Spinal cord (tissue), 10 donors: ENCODE measurements at places on chromosomes 12 and 14. TPM values are rescaled to one million over a fixed set of nuclear protein-coding genes. Genes with fewer than 3 reads are reported as not detected.

- DNase-seq = no peak
Observed at GRCh38 chr14:72347118-72347517, 414.9 kb downstream of the RGS6 start.

GRCh38 chr12:62977883-62978282, 42.9 kb upstream of the PPM1H start:
- DNase-seq = no peak

DNA sequence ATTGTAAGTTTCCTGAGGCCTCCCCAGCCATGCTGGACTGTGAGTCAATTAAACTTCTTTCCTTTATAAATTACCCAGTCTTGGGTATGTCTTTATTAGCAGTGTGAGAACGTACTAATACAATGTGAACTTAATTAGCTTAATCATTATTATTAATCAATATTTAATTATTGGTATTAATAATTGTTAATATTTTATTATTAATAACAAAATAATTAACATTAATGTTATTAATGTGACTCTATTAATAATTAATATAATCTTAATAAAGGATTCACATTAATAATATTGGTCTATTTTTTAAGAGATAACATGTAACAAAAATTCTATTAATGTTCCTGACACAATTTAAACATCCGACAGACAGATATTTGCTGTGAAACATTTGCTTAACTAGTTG, 164.9 kb upstream of the ATF7IP start:
- DNase-seq = no peak

DNA sequence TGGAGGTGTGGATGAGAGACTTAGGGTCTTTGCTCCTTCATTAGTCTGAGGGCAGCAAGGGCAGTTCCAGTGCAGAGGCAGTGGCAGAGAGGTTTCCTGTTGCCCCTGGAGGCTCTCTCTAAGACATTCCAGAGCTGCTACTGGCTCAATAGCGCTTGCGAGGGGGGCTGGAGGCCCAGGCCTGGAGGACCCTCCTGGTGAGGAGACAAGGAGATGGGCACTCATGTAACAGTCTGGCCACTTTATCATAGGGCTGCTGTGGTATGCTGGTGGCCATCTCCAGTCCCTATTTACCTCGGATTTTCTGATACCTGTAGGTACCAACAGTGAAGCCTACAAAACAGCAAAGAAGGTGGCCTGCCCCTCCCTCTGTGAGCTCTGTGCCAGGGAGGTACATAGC, 12.7 kb downstream of the CLEC2A start:
- no peak for DNase-seq

OAS1 gene
- total RNA-seq = 14.5 TPM
